T-helper 17 cell (primary cell): ENCODE measurements at places on chromosomes 7 and 10.

DNA sequence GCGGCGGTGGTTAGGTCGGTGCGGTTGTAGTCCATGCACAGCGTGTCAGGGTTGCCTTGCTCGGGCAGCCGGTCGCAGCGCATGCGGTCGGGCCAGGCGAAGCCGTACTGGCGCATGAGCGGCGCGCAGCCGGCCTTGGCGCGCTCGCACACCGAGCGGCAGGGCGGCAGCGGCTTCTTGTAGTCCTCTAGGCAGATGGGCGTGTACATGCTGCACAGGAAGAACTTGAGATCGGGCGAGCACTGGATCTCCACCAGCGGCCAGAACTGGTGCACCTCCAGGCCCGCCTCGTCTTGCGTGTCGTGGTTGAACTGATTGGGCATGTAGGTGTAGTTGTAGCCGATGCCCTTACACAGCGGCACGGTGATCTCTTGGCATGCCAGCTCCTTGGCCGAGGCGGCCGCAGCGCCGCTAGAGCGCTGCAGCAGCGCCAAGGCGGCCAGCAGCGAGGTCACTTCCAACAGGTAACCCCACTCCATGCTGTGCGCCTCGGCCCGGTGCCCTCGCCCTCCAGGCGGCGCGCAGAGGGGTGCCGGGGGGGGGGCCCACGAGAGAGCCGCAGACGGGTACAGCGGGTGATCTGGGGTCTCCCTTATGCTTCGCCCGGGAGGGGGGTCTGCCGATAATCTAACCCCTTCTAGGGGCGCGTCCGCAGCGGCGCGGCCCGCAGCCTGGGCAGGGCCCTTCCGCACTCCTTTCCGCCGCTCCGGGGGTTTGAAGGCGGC is 983 bp downstream of the FZD8 start:
- peaks cover 2% of the 10 kb centered on the region for H3K36me3 ChIP-seq
- peak overlapping the region; percentile 88 for H3K4me3 ChIP-seq
- DNase-seq, result peak; percentile 14

DNA sequence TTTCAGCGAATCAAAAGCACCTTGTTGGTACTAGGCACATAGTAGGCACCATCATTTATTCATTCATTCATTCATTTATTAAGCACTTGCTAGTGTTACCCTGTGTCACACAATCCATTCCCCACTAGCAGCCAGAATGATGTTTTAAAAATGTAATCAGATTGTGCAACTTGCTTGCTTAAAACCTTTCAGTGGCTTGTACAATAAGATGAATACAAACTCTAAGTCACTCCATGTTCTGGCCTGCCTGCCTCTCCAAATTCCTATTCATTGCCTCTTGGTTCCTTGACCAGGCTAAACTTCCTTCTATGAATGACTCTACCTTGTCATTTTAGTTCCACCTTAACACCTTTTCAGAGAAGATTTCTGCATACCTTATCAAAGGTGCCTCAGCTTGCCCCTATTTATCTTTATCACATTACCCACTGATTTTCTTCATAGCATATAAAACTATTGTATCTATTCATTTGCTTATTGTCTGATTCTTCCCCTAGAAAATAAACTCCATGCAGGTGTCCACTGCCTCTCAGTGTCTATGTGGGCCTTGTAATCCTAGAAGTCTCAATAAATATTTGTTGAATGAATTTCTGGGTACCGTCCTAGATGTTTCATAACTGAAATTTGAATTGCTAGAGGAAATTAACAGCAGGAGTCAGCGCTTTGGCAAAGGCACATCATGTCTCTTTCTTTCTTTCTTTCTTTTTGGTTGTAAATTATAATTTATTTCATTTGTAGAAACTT is 169.5 kb downstream of the TMEM26 start:
- H3K27me3 ChIP-seq, result no peaks in the 10 kb centered on the region
- H3K4me3 ChIP-seq, result no peak overlapping the region
- peaks cover 9% of the 10 kb centered on the region for H3K4me1 ChIP-seq
- H3K27ac ChIP-seq, result no peak overlapping the region

DNA sequence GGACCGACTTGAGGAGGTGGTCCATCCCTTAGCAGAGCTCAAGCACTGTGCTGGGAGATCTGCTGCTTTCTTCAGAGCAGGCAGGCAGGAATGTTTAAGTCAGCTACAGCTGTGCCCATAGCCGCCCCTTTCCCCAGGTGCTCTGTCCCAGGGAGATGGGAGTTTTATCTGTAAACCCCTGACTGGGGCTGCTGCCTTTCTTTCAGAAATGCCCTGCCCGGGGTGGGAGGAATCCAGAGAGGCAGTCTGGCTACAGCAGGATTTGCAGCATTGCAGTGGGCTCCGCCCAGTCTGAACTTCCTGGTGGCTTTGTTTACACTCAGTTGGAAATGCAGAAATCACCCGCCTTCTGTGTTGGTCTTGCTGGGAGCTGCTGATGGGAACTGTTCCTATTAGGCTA is 51.2 kb upstream of the SEMA3A start:
- no peak overlapping the region for H3K27ac ChIP-seq
- H3K4me1 ChIP-seq, result no peaks in the 10 kb centered on the region
- no peaks in the 10 kb centered on the region for H3K36me3 ChIP-seq
- H3K4me3 ChIP-seq, result no peak overlapping the region
- DNase-seq, result no peak
- no peaks in the 10 kb centered on the region for H3K27me3 ChIP-seq

- H3K27me3 ChIP-seq, result peaks cover 21% of the 10 kb centered on the region
- H3K27ac ChIP-seq, result no peak overlapping the region
- DNase-seq, result no peak
- H3K4me1 ChIP-seq, result peaks cover 2% of the 10 kb centered on the region
These were observed 108.7 kb downstream of the SH2D4B start for GRCh38 chr10:80646366-80646765.

GRCh38 chr10:112775381-112775780 is 174.7 kb upstream of the TCF7L2 start:
- no peak overlapping the region for H3K4me3 ChIP-seq
- no peaks in the 10 kb centered on the region for H3K27me3 ChIP-seq
- no peak for DNase-seq
- H3K36me3 ChIP-seq, result no peaks in the 10 kb centered on the region

DNA sequence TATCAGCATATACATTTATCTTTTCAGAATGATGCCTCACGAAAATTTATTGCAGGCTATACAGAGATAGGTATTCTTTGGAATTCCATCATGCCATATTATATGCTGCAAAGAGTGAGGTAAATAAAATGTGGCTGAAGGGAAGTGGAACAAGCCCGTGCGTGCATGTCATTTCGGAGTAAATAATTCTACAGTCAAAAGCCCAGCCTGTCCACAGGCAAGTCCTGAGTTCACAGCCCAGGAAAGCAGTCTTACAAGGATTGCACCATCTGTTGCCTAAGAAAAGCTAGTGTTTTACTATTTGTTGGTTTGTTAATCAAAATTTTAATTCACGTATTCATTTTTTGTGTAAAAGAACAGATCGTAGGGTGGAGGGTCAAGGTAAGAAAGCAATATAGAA is 292.4 kb upstream of the AKR1E2 start:
- no peaks in the 10 kb centered on the region for H3K36me3 ChIP-seq
- H3K27ac ChIP-seq, result no peak overlapping the region
- DNase-seq, result no peak
- H3K27me3 ChIP-seq, result no peaks in the 10 kb centered on the region
